GM10248 (cell line): ENCODE measurements at places on chromosomes 7 and 10.
A peak's percentile ranks its signal among the peaks of the same experiment; 100 is the strongest.

GRCh38 chr7:99004216-99004615 lies 125.9 kb downstream of the TRRAP start:
- no peak for DNase-seq

GRCh38 chr7:100614308-100614861 lies 2.0 kb downstream of the MOSPD3 start:
- no peak for DNase-seq

DNA sequence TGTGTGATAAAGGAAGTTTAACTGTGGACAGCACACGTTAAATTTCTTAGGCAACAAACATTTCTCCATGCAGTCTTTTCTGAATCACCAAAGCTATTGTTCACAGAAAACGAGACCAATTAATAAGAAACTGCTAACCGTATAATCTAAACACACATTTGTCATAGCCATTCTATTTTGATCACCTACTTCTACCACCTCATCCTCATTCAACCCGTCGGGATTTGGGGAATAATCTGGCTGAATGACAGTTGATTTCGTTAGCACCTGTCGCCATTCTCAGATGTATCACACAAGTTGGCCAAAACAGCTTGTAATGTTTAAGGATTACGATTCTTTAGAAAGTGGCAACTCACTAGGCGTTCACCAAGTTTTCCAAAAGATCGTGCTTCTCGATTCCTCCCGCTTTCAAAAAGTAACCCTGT lies 1.2 kb downstream of the EZH2 start:
- no peak for DNase-seq

DNA sequence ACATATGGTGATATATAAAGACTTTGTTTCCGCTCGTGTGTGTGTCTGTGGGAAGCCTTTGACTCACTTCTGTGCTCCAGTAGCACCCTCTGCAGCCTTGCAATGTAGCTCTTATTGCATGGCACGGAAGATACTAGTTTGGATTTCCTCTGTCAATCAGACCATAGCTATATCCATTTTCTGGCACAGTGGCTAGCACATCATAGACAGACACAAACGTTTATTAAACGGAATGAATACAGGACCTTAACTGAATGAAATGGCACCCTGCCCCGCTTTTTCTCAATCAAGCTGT lies 124.0 kb upstream of the PTPN20 start:
- peak; percentile 15 for DNase-seq

DNA sequence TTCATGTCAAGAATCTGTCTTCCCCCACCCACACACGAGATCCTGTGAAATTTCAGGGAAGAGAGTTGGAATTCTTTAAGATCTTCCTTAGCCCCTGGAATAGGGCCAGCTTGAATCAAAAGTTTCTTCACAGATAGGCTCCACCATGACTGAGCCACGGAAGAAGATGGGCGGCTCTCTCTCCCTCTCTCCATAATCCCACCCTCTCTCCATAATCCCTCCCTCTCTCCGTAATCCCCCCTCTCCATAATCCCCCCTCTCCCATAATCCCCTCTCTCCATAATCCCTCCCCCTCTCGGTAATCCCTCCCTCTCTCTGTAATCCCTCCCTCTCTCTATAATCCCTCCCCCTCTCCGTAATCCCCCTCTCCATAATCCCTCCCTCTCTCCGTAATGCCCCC lies 20.4 kb downstream of the SHH start:
- DNase-seq, result no peak

DNA sequence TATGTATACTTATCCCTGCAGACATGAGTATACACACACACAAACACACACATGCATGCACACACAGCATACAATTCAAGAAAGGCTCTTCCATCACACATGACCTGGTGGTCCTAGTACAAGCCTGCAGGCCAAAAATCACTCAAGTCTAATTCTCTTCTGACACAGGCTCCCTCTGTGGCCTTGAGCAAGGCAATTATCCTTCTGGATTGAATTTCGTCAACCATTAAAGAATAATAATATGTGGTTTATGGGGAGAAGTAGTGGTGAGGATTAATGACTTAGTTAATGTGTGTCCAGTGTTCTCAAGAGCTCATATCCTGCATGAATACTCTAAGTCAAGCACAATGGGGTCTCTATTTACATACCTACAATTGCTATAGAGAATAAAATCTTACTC lies 161.8 kb upstream of the KIAA1217 start:
- no peak for DNase-seq

- DNase-seq, result no peak
These were observed 133.6 kb downstream of the TMEM26 start for GRCh38 chr10:61319386-61320256.

DNA sequence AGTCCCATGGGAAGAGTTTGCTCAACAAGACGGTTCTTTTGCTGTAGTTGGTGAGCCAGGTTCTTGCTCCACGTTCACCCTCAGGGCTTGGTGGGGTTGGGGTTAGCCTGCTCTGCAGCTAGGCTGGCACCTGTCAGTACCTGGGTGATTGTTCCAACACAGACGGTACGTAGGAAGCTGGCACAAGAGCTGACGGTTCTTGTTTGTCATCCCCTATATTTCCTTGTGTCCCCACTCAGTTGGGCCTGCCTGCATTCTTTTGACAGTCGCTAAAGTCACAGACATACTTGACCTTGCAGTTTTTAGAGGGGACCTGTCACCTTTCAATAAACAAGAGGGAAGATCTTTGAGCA lies 40.2 kb upstream of the SYPL1 start:
- no peak for DNase-seq

GRCh38 chr10:71623098-71623985 lies 96.2 kb downstream of the C10orf105 start:
- no peak for DNase-seq

DNA sequence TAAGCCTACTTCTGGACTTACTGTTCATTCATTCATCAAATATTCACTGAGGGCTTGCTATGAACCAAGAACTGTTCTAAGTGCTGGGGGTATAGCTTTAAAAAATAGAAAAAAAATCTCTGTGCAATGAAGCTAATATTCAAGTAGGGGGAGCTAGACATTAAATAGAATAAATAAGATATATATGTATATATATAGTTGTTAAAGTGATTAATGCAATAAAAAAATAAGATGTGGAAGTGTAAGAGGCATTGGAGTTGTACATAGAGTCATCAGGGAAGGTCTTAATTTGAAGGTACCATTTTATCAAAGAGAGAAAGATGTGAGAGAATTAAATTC lies 181.2 kb upstream of the AGR3 start:
- DNase-seq, result no peak

- no peak for DNase-seq
These were observed 13.4 kb downstream of the CPVL start for GRCh38 chr7:29132980-29133379.

- DNase-seq, result peak; percentile 77
These were observed 36.1 kb downstream of the UBTD1 start for GRCh38 chr10:97534746-97535367.

- no peak for DNase-seq
These were observed 743 bp upstream of the PITRM1 start for GRCh38 chr10:3173171-3173878.

- no peak for DNase-seq
These were observed 6.8 kb downstream of the LDB1 start for GRCh38 chr10:102113261-102113955.

DNA sequence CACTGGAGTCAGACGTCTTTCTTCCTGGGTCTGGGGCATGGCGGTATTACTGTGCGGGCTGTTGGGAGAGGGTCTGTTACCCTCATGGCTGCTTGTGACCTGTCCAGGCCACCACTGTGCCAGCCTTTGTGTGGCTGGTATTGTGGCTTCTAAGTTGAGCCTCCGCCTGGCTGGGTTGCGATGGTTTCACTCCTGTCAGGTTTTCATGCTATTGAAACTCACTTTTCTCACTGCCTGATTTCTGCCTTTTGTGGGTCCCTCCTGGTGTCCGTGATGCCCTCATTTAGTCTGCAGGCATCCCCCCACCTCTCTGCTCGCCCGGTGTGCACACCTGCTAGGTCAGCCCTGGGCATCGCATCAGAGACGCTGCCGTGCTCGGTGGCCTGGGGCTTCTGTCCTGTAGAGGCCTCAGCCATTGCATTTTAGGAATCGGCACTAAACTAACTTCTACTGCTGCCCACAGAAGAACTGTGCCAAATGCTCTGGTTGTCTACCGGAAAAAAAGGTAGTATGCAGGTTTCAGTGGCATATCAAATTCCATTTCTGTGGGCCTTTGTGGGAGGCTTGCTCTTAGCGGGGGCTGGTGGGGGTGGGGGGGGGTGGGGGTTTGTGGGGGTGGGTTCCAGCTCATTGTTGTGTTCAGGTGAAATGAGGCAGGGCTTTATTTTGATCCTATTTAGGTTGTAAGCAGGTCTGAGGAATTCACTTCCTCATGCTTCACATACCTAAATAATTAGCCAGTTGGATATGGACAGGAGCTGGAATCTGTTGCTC lies 64.3 kb downstream of the MGMT start:
- DNase-seq, result no peak

GRCh38 chr7:65285906-65286864 lies 87.5 kb upstream of the ZNF92 start:
- no peak for DNase-seq

GRCh38 chr7:95577137-95577536 lies 19.2 kb downstream of the PDK4 start:
- DNase-seq, result no peak

DNA sequence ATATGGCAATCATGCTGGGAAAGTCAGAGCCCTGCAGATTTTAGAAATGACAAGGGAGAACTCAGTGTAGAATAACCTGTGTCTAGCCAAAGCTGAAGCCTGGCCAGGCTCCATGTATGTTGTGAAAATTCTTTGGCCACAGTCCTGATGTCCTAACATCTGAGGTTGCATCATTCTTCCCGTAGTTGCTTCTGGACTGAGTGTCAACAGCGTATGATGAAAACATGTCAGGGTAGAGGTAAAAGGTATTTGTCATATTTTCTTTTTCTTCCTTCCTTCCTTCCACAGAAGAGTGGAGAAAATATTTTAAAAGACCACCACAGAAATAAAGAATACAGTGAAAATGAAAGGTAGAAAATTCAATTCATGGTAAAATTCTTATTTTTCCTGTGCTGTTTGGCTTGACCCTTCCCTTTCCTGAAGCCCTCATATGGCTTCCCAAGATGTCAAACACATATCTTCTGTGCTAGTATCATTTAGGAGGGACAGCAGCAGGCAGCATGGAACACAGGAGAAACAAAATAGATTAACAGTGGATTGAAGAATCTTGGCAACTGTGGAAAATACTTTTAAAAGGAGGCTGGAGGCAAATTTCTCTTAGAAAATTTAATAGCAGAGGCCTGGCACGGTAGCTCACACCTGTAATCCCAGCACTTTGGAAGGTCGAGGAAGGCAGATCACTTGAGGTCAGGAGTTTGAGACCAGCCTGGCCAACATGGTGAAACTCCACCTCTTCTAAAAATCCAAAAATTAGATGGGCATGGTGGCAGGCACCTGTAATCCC lies 18.9 kb upstream of the NRBF2 start:
- no peak for DNase-seq

DNA sequence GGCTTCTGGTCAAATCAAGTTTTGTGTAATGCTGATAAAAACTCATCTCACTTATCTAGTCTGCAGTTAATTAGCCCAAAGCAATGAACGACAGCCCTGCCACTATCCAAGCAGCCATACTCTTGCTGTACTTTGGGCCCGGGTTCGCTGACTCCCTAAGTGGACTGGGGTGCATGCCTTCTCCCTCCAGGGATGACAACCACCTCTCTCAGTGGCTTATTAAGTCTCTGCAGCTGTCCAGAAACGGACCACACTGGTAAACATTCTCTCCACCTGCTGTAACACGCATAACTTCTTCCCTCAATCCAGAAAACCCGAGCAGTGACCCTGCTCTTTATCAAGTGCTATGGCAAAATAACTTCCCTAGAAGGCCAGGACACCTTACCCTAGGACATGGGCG lies 3.9 kb downstream of the FBXW4 start:
- no peak for DNase-seq

DNA sequence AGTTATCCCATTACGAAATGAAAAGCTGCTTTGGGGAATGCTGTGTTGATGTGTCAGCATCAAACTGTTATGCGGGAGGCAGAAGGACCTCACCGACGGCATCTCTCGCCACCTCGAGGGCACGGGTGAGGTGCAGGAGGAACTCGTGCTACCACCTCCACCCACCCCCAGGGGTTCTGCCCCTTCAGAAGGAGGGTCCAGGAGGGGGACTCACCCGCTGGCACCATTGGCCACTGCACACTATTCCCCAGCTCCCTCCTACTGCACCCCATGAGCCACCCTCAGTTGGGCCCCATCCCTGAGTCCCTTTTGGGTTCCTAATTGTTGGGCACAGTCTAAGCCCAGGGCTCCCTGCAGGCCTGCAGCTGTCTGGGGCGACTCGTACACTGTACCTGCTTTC lies 236.6 kb downstream of the PTPRN2 start:
- DNase-seq, result no peak

DNA sequence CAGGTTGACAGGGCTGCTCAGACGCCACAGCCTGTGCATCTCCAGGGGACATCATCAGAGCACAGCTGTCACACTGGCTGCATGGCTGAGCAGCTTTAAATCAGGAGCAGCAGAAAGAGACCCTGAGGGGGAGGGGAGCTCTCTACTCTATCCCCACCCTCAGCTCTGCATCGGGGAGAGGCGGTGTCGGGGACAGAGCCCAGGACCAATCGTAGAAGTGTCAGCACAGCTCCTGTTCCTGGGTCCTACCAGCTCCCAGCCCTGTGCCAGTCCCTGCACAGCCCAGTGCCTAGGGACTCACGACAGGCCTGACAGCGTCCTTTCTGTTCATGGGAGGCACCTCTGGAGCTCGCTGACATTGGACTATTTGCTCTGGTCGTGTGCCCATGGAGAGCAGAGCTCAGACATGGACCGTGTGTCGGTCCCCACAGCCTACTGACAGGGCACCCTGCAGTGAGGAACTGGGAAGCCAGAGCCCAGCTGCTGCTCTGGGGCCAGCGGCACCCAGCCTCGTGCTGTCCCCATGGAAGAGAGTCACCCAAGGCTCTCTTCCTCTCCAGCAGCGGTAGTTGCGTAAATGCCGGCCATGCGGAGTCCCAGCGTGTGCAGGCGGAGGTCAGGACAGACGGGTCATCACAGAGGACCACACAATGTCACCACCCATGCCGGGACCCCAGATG lies 20.4 kb upstream of the ANTXRL start:
- DNase-seq, result no peak

DNA sequence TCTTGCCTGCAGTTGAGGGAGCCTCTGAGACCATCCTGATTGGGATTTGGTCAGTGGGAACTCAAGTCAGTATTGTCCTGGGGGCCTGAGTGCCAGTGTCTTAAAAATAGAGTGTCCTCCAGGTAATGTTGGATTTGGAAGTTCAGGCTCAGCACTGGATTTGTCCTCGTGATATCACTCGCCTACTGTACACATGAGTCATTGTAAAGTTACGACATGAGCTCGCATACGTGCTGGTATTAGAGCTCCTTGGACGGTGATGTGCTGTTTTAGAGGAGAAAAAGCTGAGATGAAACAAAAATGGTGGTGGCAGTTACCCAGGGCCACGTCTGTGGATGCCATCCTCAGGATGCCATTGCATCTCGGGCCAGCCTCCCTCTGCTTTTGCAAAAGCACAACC lies 78.2 kb downstream of the MGMT start:
- no peak for DNase-seq
